RWPE1 (cell line): ENCODE measurements at places on chromosomes 7 and 10.
A peak's percentile ranks its signal among the peaks of the same experiment; 100 is the strongest.

DNA sequence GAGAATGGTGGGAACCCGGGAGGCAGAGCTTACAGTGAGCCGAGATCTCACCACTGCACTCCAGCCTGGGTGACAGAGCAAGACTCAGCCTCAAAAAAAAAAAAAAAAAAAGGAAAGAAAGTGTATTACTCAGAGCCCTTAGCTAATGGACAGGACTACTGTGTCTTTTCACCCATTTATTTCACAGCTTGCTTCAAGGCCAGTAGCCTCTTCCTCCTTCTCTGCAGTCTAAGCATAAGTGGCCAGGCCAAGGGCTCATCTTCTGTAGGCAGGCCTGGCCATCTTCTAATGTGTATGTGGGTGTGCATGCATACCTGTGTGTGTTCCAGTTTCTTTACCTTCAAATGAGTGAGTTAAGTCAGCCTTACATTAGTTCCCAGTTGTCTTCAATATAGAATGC is 94.8 kb upstream of the GDF10 start:
- DNase-seq = no peak

GRCh38 chr7:18597754-18598153 is 102.2 kb downstream of the HDAC9 start:
- no peak for DNase-seq

- DNase-seq = no peak
Measured at GRCh38 chr7:157693521-157694375, 356.9 kb downstream of the DNAJB6 start.

DNA sequence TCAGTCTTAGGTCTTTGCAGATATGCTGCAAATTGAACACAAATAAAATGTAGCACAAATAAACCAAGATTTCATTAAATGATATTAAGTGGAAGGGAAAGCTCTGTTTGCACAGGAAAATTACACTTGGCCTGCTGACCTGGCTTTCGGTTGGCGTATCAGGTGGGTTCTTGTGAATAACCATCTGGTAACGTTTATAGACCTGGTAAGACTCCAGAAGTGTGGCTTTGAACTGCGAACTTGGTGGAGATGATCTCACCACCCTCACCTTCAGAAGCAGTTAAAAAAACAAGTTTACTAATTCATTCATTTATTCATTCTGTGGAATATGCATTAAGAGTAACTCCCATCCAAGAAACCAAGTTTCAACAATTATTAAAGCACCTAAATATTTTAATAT is 28.1 kb downstream of the ATE1 start:
- DNase-seq = no peak

DNA sequence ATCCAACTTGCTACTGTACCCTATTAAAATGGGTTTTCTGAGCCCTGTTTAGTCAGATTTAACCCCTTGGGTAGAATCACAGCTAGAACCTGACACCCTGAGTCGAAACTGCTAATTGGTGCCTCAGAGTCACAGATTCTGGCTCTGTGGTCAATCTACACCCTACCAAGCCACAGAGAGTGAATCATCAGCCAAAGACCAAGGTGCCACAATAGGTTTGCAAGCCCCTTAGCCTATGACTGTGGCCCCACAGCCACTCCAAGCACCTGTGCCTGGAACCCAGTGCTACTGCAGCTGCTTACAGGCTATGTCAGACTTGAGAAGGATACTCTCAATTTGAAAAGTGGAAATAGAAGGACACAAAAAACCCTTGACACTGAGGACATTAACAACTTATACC is 202.8 kb upstream of the KCND2 start:
- DNase-seq = no peak

DNA sequence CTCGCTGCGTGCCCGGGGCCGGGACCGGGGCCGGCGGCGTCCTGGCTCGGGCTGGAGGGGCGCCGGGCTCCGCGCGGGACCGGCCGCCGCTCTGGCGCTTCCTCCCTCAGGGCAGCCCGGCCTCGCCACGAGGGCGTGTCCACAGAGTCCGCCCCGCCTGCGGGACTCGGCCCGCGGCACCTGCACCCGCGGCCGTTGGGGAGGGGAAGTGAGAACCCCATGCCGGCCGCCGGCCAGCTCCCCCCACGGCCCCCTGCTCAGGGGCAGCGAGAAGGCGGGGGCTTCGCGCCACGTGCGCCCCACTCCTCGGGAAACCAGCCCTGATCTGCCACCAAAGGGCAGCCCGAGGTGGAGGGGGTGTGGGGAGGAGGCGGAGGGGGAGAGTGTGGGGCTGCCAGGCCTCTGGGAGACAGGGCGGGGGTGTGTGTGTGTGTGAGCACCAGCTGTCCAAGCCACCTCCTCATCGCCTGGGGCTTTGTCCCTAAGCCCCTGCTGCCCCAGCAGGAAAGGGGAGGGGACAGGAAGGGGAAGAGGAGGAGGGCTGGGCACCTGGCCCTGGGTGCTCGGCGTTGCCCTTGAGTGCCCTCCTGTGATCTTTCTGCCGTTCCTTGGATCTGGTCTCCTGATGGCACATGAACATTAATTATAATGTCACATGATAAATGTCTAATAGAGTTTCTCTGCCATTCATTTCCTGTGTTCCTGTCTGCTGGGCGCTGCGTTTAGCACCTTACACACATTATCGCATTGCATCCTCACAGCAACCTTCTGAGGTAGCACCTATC is at the start of gene PIK3AP1:
Gene PIK3AP1 (minus strand): TSS at position 93 of the 785 bp plus-strand sequence. CDS start 120 bp downstream, outside the sequence.
- DNase-seq = peak; percentile 45

DNA sequence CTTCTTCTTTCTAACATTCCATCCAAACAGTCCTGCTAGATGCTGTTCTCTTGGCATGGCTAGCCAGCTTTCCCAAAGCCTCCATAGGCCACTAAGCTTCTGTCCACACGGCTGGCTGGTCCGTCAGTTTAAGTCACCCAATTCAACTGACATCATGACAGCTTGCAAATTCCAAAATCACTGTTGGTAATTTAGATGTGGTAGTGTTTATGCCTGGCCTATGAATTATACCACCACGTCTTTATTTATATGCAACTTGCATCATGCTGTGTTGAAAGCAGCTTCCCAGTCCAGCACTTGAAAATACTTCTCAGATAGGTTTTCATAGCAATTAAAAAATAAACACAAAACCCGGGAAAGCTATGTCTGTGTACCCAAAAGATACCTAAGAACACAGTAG is 2.2 kb upstream of the VIM start:
- DNase-seq = no peak

- no peak for DNase-seq
Measured at GRCh38 chr7:148906707-148907498, 22.8 kb upstream of the EZH2 start.

GRCh38 chr10:113304726-113305125 is 248.1 kb upstream of the HABP2 start:
- DNase-seq = no peak

DNA sequence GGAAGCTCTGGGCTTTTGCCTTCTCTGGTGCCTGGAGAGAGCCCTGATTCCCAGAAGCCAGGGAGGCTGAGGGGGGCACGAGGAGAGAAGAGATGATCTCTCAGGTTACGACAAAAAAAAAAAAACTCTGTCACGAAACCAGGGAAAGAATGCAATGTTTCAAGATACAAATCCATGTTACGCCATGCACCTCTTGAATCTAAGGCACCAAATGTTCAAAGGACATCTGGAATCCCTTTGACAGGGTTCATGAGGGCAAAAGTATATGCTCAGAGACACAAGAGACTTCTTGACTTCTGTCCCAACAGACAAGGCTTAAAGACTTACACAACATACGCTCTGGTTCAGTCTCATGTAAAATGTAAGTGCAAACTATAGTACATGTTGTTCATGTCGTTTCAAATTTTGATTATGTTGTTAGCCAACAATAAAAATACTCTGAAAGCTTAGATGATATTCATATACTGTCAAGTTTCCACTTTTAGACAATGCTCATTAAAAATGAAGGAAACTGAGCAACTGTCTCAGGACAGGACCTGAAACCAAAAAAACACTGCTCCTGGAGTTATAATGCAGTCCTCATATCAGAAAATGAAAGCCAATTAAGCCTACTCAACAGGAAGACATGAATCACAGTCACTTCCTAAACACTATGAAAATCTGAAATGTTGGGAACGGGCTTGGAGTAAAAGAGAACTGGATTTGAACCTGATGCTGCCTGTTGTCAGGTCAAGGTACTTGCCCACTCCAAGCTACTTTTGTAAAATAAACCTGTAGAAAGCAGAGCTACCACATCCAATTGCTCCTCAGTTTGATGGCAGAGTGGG is 72.3 kb downstream of the CHCHD3 start:
- DNase-seq = no peak

DNA sequence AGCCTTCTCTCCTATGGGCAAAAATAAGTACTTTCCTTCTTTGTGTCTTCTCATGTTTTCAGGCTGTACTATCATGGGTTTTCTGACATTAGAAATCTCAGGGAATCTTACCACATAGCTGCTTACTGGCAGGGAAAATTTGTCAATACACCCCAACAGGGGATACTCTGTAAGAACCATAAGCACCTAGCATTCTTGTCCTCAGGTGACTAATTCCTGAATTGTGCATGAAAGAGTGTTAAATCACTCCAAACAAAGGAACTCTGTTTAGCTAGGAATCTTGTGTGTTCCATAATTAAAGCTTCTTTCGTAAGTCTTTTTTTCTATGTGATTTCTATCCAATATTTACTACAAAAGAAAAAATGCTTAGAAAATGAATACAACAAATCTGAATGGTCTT is 206.7 kb upstream of the POT1 start:
- peak; percentile 29 for DNase-seq

DNA sequence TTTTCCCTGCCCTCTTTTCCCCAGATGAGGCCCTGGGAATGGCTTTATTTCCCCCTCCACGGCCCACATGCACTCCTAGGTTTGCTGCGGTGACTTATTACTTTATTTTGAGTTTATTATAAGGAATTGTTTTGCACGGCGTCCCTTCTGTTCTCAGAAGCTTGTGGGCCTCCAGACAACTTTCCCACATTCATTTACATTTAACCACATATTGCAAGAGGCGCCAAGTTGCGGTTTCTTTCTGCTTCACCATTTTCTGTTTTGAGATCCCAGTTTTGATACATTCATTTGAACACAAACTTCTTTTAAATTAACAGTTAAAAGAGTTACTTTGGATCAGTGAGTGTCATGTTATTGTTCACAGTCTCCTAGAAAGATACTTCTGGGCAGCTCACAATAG is 532.5 kb upstream of the MGMT start:
- no peak for DNase-seq

GRCh38 chr10:122102146-122102868 is 113.3 kb downstream of the TACC2 start:
- no peak for DNase-seq

- DNase-seq = peak; percentile 38
Measured at GRCh38 chr10:119207713-119208552, 562 bp downstream of the GRK5 start.

GRCh38 chr10:78959924-78960285 is 108.9 kb upstream of the ZMIZ1 start:
- DNase-seq = no peak

DNA sequence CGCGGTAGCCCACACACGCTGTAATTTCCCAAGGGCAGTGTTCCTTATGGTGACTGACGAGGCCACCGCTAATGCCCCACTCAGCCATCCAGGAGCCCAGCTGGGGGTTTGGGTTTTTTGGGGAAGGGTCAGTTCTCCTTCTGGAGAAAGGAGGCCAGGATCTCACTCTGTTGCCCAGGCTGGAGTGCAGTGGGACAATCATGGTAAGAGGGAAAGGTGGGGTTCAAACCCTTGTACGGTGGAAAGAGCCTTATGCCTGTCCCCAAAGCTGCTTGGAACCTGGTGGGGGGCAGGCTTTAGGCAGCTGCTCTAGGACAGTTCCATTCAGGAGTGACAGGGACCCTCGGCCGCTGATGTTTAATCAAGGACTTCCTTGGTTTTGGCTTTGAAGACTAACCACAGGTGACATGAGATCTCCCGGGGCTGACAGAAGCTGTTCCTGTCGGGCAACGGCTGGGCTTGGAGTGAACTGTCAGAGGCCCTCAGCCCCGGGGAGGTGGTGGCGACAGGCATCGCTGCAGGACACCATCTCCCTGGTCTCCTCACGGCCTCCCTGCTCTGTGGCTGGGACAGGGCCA is 84.5 kb downstream of the CARD11 start:
- DNase-seq = no peak

GRCh38 chr10:84668186-84668763 is 339.9 kb downstream of the CCSER2 start:
- DNase-seq = no peak

- DNase-seq = no peak
Measured at GRCh38 chr10:114615600-114616007, 42.5 kb downstream of the ABLIM1 start.

DNA sequence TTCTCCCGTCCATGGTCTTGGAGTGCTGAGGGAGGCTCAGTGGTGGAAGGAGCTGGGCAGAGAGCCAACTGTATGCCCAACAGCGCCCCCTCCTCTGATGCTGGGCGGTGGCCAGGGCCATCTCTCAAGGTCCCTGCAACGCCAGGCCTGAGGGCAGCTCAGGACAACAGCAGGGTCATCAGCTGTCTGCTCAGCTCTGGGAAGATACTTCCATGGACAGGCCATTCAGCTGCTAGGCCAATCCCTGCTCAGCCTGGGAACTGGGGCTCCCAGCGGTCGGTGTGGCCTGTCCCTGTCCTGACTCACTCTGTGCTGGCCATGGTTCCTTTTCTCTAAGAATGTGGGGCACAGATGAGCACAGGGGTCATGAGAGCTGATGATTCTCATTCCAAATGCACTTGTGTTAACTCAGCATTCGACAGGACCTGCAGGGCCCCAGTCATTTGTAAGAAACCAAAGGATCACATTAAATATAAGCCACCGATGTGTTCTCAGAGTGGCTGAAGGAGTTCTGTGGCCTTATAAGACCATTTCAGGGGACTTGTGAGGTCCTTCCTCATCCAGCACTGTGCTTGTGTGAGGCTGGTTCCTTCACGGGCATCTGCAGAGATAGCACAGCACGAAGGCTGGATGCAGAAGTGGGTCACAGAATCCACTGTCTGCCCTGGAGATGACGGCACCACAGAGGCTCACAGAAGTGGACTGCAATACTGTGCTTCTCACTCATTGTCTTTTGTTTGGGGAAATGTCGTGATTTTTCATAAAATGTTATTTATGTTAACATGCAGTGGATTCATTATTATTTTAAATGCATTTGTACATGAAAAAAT is 73.0 kb downstream of the ADCY1 start:
- no peak for DNase-seq

DNA sequence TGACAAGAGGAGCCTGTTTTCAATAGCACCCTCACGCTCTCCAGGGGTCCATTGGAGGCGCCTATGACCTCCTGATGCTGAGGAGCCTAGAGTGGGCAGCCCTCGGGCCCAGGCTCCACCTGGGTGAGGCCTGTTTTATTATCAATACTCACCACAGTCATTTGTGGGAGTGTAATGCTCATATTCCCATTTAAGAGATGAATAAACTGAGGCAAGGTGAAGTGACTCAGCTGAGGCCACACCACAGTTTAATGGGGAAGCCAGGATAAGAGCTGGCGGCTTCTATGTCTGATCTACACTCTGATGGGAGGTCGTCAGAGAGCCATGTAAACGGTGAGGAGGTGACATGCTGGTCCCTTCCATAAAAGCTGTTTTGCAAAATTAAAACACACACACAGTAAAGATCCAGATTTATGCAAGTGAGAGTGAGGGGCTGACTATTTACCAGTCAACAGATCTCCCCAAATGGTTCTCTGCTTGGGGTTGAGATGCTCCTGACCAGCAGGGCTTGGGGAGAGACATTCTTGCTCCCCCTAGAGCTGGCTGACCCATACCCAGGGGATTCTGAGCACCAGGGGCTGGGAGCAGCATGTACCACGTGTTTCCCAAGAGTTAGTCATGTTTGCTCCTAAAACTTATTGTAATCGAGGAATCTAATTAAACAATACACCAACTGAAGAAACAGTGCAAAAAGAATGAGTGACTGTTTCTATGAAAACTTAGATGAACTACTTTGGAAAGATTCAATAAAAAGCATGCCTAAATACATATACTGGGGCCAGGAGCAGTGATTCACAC is 81.0 kb upstream of the INSIG1 start:
- no peak for DNase-seq
